CD4-positive, alpha-beta T cell (primary cell): ENCODE measurements at places on chromosomes 4 and X.
A peak's percentile ranks its signal among the peaks of the same experiment; 100 is the strongest.

- peaks cover 13% of the 10 kb centered on the region for H3K36me3 ChIP-seq
- H3K4me1 ChIP-seq, result no peaks in the 10 kb centered on the region
- H3K27me3 ChIP-seq, result no peaks in the 10 kb centered on the region
- no peak overlapping the region for H3K4me3 ChIP-seq
These were observed 169.7 kb downstream of the RAP1GDS1 start for GRCh38 chr4:98430708-98431403.

DNA sequence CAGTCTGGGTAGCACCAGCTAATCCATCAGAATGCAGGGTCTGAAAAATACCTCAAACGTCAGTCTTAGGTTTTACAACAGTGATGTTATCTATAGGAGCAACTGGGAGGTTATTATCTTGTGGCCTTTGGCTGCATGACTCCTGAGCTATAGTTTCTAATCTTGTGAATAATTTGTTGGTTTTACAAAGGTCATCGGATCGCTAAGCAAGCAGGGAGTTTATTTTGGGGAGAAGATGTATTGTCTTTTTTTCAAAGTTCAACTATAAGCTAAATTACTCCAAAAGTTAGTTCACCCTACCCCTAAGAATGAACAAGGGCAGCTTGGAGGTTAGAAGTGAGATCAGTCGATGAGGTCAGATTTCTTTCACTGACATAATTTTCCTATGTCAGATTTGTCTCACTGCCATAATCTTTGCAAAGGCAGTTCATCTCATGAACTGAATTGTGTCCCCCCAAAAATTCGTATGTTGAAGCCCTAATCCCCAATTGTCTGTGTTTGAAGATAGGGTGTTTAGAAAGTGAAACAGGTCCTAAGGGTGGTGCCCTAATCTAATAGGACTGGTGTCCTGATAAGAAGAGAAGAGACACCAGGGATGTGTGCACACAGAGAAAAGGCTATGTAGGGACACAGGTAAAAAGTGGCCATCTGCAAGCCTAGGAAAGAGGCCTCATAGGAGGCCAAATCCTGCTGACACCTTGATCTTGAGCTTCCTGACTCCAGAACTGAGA, 175.8 kb upstream of the GALNT7 start:
- no peaks in the 10 kb centered on the region for H3K27me3 ChIP-seq
- no peak overlapping the region for H3K27ac ChIP-seq
- H3K36me3 ChIP-seq, result no peaks in the 10 kb centered on the region
- no peak for DNase-seq
- no peaks in the 10 kb centered on the region for H3K4me1 ChIP-seq
- no peak overlapping the region for H3K4me3 ChIP-seq

GRCh38 chrX:30248854-30249253, 1.9 kb downstream of the MAGEB1 start:
- no peaks in the 10 kb centered on the region for H3K27me3 ChIP-seq
- no peak for DNase-seq
- H3K4me3 ChIP-seq, result no peak overlapping the region
- H3K27ac ChIP-seq, result no peak overlapping the region
- no peaks in the 10 kb centered on the region for H3K4me1 ChIP-seq

- H3K27me3 ChIP-seq, result peaks cover 14% of the 10 kb centered on the region
- DNase-seq, result no peak
- no peak overlapping the region for H3K27ac ChIP-seq
- H3K36me3 ChIP-seq, result no peaks in the 10 kb centered on the region
- H3K4me3 ChIP-seq, result no peak overlapping the region
- H3K4me1 ChIP-seq, result no peaks in the 10 kb centered on the region
These were observed 89.8 kb downstream of the FBXO8 start for GRCh38 chr4:174193438-174194374.

DNA sequence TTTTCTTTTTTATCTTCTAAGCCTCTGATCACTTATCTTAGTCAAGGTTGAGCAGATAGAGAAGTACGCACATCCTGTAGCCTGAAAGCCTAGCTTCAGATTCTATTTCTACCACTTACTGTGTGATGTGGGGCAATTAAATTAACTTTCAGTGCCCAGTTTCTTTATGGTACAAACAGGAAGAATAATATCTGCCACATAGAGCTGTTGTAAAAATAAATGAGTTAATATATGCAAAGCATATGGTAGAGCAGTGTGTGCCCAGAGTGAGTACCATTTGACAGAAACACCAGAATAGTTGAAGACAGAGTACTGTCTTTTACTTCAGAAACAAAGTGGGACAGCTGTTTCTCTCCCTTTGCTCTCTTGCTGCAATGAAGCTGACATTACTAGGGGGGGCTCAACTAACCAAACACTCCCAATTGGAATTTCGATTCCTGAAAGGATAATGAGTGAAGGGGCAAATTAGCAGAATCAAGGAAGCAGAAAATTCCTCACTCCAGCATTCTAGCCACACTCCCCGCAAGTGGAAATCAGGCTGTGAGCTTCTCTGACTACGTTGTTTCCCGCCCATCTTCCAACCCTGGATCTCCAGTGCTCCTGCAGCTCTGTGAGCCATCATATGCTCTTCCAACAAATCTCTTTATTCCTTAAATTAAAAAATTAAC, 80.4 kb downstream of the MAPK10 start:
- no peak overlapping the region for H3K4me3 ChIP-seq
- no peaks in the 10 kb centered on the region for H3K36me3 ChIP-seq
- no peaks in the 10 kb centered on the region for H3K27me3 ChIP-seq
- H3K27ac ChIP-seq, result no peak overlapping the region
- DNase-seq, result no peak

DNA sequence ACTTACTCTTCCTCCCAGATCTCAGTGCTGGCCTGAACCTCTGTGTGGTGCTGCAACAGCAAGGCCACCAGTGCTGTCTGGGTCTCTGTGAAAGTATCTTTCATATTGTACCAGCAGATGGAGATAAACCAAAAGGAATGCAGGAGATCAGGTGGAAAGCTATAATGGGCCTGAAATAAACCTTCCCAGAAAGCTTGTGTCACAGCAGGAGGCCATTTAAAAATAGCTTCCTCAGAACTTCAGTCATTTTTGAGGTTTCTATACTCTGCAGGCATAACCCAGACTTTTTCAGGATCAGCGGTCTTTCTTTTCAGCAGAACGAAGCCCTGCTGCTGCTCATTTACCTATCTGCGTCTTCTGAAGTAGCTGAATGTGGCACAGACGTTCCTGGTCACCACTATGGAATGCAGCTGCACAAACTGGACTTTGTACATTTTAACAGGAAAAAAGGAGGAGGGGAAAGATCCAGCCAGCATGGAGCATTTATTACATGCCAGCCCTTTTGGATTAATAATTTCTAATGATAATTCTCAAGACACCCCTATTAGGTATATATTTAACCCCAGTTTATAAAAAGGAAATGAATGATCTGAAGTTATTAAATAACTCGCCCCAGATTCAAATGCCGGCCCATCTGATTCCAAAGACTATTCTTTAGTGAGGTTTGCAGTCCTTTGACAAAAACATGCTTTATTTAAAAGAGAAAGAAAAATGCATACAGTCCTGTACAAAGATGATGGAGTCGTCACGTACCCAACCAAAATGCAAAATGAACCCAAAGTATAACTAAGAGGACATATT, 119.7 kb downstream of the NFKB1 start:
- H3K27ac ChIP-seq, result no peak overlapping the region
- peak; percentile 48 for DNase-seq
- H3K27me3 ChIP-seq, result no peaks in the 10 kb centered on the region
- peaks cover 14% of the 10 kb centered on the region for H3K36me3 ChIP-seq

- no peak overlapping the region for H3K4me3 ChIP-seq
- no peaks in the 10 kb centered on the region for H3K27me3 ChIP-seq
- H3K4me1 ChIP-seq, result peaks cover 11% of the 10 kb centered on the region
These were observed 15.1 kb upstream of the ABLIM2 start for GRCh38 chr4:8173492-8174242.

GRCh38 chr4:27779827-27780226, 919.2 kb downstream of the STIM2 start:
- H3K4me1 ChIP-seq, result no peaks in the 10 kb centered on the region
- no peaks in the 10 kb centered on the region for H3K36me3 ChIP-seq
- H3K27ac ChIP-seq, result no peak overlapping the region
- no peak for DNase-seq
- H3K27me3 ChIP-seq, result no peaks in the 10 kb centered on the region

GRCh38 chr4:135604531-135604930, 1402.9 kb upstream of the PABPC4L start:
- no peaks in the 10 kb centered on the region for H3K4me1 ChIP-seq
- H3K4me3 ChIP-seq, result no peak overlapping the region
- no peaks in the 10 kb centered on the region for H3K27me3 ChIP-seq
- H3K36me3 ChIP-seq, result no peaks in the 10 kb centered on the region
- DNase-seq, result no peak
- no peak overlapping the region for H3K27ac ChIP-seq

DNA sequence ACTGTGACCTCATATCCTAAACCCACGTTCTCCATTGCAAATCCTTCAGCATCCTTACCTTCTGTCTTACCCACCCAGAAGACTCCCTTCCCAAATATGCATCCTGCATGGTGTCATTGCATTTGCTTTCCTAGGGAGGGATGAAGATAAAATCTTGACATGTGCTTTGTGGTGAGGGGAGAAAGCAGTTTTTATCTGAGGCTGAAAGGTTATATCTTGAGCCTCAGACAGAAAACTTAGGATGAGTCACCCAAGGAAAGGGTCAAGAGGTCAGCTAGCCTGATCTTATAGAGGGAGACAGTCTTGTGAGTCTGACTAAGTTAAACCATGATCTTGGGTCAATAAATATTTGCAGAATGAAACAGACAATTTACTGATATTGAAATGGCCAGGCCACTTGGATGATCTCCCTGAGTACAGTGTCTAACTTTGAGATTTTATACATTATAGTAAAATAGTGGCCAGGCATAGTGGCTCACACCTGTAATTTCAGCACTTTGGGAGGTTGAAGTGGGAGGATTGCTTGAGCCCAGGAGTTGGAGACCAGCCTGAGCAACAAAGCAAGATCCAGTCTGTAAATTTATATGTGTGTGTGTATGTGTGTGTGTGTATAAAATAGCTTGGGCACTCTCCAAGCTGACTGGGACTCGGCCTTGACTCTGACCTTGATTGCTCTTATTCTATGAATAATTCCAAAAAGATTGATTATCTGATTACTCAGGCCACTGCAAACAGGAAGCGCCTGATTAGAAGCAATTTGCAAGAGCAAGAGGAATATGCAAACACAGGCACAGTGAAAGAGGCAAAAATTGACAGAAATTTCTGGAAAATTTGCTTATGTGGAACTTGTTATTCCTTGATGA, 15.4 kb upstream of the FAM9C start:
- H3K27me3 ChIP-seq, result no peaks in the 10 kb centered on the region
- no peak for DNase-seq
- H3K27ac ChIP-seq, result no peak overlapping the region
- peaks cover 25% of the 10 kb centered on the region for H3K4me1 ChIP-seq
- no peak overlapping the region for H3K4me3 ChIP-seq

- no peaks in the 10 kb centered on the region for H3K4me1 ChIP-seq
- no peak overlapping the region for H3K4me3 ChIP-seq
- peaks cover 6% of the 10 kb centered on the region for H3K27me3 ChIP-seq
- DNase-seq, result no peak
- H3K36me3 ChIP-seq, result no peaks in the 10 kb centered on the region
These were observed 118.1 kb downstream of the ENPP6 start for GRCh38 chr4:184099535-184099966.

DNA sequence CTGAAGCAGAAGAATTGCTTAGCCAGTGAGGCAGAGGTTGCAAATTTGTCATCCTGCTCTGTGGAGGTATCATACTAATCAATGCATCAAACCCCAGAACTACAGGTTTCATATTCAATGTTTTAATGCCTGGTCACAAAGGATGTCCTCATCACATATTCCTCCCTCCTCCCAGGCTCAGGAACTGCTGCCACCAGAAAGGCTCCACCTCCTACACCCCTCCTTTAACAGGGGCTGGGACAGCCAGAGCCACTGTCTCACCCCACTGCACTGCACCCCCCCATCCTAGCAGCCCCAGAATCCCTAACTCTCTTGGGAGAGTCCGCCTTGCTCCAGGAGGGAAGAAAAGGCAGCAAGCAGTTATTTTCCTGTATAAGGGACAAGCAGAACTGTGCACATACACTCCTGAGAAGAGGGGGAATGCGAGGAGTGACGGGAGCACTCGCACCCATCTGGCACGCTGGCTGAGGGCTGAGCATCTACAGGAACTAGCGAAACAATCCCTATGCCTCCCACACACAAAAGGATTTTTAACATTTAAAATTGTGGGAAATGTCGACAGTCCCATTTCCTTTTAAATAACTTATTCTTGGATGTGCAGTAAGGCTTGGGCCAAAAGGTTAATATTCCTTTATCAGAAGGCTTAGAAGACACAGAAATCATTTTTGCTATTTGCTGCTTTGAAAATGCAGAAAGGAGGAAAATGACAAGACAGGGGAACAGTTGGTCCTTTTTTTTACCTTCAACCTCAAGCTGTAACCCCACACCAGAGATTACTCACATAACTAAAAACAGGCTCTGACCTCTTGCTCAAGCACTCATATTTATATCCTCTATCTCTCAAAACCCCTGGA, 27.8 kb downstream of the CD99L2 start:
- H3K4me1 ChIP-seq, result no peaks in the 10 kb centered on the region
- no peak for DNase-seq
- no peaks in the 10 kb centered on the region for H3K36me3 ChIP-seq
- H3K4me3 ChIP-seq, result no peak overlapping the region
- no peak overlapping the region for H3K27ac ChIP-seq

DNA sequence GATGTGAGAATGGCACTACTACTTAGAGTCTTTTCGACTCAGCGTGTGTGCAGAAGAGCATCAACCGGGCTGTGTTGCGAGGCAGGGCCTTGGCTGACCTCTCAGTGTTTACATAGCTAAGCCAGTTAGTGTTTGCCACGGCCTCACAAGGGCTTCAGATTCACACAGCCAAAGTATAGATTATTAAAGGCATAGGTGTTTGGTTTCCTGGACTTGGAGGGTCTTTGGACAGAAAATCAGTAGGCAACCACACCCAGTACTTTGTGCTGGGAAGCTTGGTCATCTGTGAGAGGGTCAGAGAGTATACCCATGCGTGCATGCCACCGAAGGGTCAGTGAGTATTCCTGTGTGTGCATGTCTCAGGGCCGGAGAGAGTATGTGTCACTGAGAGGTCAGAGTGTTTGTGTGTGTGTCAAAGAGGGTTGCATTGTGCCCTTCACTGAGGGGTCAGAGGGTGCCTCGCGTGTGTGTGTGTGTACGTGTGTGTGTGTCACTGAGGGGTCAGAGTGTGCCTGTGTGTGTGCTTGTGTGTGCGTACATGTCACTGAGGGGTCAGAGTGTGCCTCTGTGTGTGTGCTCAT, 69.7 kb upstream of the MSANTD1 start:
- DNase-seq, result no peak
- peaks cover 74% of the 10 kb centered on the region for H3K36me3 ChIP-seq
- H3K27ac ChIP-seq, result no peak overlapping the region
- no peaks in the 10 kb centered on the region for H3K4me1 ChIP-seq

GRCh38 chr4:47485768-47486167, 693 bp downstream of the ATP10D start:
- no peak for DNase-seq
- H3K27ac ChIP-seq, result no peak overlapping the region
- H3K27me3 ChIP-seq, result no peaks in the 10 kb centered on the region
